ENCODE measurements at places on chromosomes 5 and 9. TPM values are rescaled to one million over a fixed set of nuclear protein-coding genes. Genes with fewer than 3 reads are reported as not detected.

The LIX1 gene
- not detected for total RNA-seq

DNA sequence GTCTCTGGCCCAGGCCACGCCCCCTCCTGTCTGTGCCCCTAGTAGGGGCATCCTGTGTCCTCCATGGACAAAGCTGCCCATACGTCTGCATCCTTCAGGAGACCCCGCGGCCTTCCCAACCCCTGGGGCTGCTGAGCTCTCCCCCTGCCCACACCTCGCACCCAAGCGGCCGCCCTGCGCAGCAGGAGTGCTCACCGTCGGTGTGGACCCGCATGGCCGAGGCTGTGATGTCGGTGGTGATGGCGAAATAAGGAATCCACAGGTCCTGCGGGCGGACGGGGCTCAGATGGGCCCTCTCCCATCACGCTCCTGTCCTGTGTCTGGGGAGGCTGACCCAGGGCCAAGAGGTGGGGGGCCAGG lies 4.8 kb upstream of the NSMF start:
- no peak for DNase-seq

The FGFR4 gene
- 0.48 TPM for total RNA-seq

- no peak for DNase-seq
These were observed 65.5 kb upstream of the BARHL1 start for GRCh38 chr9:132516911-132517310.

The GPX3 gene
- total RNA-seq: 1,215 TPM

GRCh38 chr5:143057580-143057999 lies 287.4 kb downstream of the ARHGAP26 start:
- DNase-seq: no peak

DNA sequence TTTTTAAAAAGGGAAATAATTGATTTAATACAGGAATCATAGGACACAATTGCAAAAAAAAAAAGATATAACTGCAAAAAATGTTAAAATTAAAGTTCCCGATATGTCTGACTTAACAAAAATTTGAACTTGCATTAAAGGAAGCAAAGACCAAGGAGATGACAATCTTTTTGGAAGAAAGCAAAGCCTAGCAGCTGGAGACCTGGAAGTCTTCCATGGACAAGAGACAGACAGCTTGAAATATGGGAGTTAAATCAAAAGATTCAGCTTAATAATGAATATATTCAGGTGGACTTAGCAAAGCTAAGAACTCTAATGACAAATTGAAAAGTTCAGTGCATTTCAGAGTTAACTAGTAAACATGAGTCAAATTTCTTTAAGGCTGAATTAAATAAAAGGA lies 568.7 kb upstream of the RGMB start:
- DNase-seq: no peak

DNA sequence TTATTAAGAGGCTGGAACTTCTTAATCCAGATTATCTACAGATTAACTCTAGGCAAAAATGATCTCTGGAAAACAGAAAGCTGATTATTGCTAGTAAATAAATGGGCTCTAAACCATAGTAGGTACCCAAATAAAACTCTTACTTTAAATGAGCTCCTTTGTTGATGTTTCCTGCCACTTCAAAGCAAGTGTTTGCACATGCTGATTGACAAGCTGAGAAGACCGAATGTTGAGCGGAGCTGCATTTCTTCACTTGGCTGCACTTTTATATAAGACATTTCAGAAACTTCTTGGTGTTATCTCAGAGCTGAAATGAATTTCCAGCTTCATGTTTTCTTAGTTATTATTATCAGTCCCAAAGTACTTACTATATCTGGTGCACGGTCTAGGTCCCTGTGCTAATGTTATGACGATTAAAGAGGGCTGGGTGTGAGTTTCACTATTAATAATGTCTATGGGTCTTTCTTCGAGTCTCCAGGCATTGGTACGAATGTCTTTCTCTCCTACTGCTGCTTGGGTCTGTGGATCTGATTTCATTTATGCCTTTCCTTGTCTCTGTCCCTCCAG lies 58.6 kb upstream of the CTXN3 start:
- DNase-seq: no peak

- DNase-seq: no peak
These were observed 553.1 kb downstream of the LRRC70 start for GRCh38 chr5:63131626-63132285.

The ORM2 gene
- total RNA-seq: not detected

GRCh38 chr9:101727612-101728524 lies 10.6 kb downstream of the GRIN3A start:
- DNase-seq: no peak

DNA sequence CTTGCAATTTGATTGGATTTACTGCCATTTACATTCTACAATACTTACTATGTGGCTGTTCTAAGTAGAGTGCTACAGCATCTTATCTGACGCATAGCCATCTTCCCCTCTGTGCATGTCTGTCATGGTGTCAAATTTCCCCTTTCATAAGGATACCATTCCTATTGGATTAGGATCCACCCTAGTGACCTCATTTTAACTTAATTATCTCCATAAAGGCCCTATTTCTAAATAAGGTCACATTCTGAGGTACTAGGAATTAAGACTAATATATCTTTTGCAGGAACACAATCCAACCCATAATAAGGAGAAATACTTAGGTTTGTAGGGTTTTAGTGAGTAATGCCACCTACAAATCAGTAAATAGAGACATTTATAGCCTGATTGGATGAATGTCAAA lies 268.0 kb downstream of the ADAMTSL1 start:
- DNase-seq: no peak

The CCDC180 gene
- 10.6 TPM for total RNA-seq

DNA sequence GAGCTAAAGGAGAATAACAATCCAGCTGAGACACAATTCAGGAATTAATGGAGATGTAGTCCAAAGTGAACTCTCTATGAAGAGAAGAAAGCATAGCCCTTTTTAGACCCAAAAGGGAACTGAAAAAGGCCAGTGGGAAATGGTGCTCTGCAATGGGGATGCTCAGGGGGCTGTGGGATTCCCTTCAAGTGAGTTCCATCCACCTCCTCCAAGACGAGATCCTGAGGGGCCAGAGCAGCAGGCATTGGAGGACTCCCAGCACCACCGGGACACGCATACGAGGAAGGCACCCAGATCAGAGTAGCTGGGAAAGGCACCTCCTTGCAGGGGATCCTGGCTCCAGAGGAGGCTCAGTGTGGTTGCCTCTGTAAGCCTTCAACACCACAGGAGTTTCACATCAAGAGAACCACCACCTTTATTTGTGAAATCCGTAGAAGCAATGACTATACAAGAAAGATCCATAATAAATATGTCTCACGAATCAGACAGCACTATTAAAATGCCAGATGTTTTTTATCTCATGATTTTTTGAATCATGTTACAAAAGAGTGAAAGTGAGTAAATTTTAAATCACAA lies 288.2 kb downstream of the MED10 start:
- no peak for DNase-seq

- DNase-seq: no peak
These were observed 188.9 kb downstream of the MPDZ start for GRCh38 chr9:13090628-13091027.

The S100Z gene
- total RNA-seq: 0.33 TPM

GRCh38 chr5:150703762-150704161 lies 2.9 kb upstream of the RBM22 start:
- no peak for DNase-seq

GRCh38 chr5:125708583-125708982 lies 714.6 kb upstream of the GRAMD2B start:
- no peak for DNase-seq

- no peak for DNase-seq
These were observed 455.3 kb downstream of the RAB3C start for GRCh38 chr5:59037941-59038797.

The PCDHGB1 gene
- total RNA-seq: 5.9 TPM

GRCh38 chr9:95030920-95031642 lies 286.4 kb downstream of the FANCC start:
- DNase-seq: no peak

- no peak for DNase-seq
These were observed 5.3 kb downstream of the RALGDS start for GRCh38 chr9:133115604-133116345.

- peak; percentile 92 for DNase-seq
These were observed 138.1 kb downstream of the C9orf50 start for GRCh38 chr9:129482521-129483414.

- no peak for DNase-seq
These were observed 263.1 kb upstream of the PTGER4 start for GRCh38 chr5:40416588-40416987.

DNA sequence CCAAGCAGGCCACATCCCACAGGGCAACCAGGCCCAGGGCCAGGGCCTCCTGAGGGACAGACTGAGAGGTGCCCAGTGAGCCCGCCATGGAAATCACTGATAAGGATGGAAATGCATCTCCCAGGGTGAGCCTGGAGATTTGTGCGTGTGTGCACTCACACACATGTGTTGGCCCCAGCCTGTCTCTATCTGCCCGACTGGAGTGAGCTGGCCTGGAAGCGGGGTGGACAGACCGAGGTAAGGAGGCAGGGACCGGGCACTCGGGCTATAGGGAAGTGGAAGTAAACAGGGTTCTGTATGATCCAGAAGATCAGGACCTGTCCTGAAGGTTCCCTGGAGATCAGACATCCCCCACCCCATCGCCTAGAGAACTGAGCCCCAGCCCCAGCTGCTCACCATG lies 17.4 kb downstream of the GFI1B start:
- DNase-seq: no peak

DNA sequence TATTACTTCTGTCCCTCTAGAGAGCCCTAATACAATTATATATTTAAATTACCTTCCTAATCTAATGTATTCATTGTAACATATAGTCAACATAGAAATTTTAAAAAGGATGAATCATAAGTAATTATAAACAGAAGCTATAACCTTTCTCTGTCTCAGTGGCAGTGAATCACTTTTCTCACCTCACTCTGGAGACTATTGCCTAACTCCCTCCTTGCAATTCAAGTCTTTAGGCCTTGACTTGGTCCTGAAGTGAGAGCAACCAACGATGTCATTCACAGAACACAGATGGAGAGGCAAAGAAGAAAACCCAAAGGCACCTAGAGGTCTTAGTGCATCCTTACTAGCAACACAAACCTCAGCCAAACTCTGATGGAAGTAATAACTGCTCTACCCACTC lies 133.3 kb upstream of the DPYSL3 start:
- DNase-seq: no peak

DNA sequence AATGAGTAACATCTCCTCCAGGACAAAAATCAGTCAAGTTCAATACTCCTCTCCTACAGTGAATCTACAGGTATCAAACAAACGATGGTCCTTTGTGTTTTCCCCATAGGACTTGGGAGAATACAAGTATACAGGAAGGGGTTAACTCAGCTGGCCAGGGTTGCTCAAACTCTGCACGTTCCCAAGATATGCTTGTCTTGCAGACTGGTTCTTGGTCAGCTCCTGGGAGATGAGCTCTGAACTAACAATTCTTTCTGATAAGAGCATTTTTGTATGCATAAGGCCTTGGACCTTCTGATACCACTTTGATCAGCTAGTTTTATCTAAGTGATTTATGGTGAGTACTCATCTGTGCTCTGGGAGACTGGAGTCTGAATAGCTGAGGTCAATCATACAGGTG lies 42.1 kb downstream of the LOX start:
- no peak for DNase-seq

The DMRT3 gene
- total RNA-seq: 0.33 TPM

GRCh38 chr5:116469631-116470030 lies 105.0 kb downstream of the SEMA6A start:
- no peak for DNase-seq

- DNase-seq: no peak
These were observed 9.7 kb downstream of the NANS start for GRCh38 chr9:98066235-98066634.

The DBH gene
- total RNA-seq: not detected
